CD4-positive, alpha-beta T cell treated with Interleukin-4 for 1 hour (primary cell): ENCODE measurements at places on chromosomes 13 and 19.
A peak's percentile ranks its signal among the peaks of the same experiment; 100 is the strongest.

GRCh38 chr13:47005756-47006414, 109.0 kb upstream of the HTR2A start:
- DNase-seq, result no peak

DNA sequence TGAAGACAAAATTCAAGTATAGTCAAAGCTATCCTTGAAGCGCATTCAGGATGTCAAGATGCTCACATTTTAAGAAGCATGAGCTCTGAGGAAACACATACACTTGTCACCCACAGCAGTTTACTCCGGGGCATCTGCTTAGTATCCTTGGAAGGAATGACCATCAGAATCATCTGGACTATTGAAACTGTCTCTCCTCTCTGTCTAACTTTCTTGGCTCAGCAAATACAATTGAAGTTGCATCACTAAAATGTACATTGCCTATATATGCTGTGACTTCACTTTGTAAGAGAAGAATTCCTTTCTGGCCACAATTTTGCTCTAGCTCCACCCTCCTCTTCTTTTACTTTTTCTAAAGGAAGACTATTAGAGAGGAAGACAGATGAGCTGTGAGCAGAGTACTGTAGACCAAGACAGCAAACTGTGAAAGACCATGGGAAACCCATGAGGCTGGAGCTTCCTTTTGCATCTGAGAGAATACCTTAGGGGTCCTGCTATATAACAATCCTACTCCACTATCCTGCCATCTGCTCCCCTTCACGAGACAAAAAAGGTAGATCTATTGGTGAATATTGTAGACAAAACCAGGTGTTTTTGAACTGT, 906.3 kb downstream of the PCDH9 start:
- DNase-seq, result no peak

GRCh38 chr19:917323-918151, at the start of gene KISS1R:
TSS of gene KISS1R (plus strand) at chr19:917333. CDS start at chr19:917503, 170 bp downstream.
- DNase-seq, result peak; percentile 57

- DNase-seq, result no peak
These were observed 81.9 kb upstream of the SLC15A1 start for GRCh38 chr13:98834254-98834960.

DNA sequence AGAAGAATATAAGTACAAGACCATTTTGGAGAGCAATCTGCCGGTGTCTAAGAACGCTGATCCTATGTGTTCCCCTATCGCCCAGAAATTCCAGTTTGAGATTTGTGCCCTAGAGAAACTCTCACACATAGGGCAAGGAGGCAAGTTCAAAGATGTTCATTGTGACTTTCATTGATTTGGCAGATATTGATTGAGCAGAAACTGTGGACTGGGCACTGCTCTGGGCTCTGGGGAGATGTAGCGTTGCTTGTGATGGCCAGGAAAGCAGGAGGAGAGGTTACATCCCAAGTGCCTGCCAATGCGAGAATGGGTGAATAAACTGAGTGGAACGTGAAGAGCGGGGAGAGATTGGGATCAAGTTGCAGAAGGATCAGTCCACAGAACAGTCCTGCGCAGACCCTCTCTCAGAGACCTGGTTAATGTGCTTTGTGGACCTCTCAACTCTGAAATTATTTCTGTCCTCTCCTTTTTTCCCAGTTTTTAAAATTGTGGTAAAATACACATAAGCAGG, 123.9 kb upstream of the PEG3 start:
- DNase-seq, result no peak
